Left cardiac atrium (tissue), 4 donors: ENCODE measurements at places on chromosomes 5 and 9. TPM values are rescaled to one million over a fixed set of nuclear protein-coding genes. Genes with fewer than 3 reads are reported as not detected.

- DNase-seq = no peak
Observed at GRCh38 chr5:160352308-160352707, 18.1 kb downstream of the C1QTNF2 start.

DNA sequence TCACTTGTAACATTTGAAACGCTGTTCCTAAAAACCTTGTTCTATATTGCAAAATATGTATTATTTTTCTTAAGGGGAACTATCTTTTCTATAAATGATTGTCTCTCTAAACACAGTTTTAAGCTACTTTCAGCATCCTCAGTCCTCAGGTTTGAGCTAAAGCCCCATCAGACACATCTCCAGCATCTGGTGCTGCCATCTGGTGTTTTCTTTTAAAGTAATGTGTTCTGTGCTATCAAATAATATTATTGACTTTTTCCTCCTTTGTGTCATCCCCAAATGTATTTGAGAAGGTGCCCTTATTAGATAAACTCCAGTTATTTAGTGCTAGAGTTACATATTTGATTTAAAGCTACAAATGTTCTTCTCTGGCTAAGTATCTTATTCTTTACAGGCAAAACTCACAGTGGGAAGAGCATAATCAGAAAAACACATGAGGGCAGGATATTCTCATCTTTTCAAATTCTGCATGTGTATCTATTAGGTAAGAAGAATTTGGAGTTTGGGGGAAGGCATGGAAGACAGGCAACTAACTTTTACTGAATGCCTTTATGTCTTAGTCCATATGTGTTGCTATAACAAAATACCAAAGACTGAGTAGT, 27.5 kb downstream of the ZNF474 start:
- no peak for DNase-seq

DNA sequence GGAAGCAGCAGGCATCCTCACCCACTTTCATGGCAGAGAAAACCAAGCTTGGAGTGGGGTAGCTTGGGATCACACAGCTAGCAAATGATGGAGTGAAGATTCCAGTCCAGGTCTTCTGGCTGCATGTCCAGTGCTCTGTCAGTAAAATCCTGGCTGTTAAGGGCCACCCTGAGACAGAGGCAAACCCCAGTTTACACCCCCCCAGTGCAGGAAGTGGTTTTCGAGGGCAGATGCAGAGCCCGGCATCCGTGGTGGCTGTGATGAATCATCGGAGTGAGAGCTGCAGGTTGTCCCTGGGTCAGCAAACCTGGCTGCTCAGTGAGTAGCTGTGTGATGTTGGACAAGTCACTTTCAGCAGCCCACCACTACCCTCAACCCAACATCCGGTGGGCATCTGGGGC, 115.4 kb downstream of the RGS3 start:
- DNase-seq = peak; percentile 63

GRCh38 chr9:137791947-137792346, 85.6 kb upstream of the CACNA1B start:
- DNase-seq = no peak

- no peak for DNase-seq
Observed at GRCh38 chr9:92740009-92740408, 24.6 kb downstream of the BICD2 start.

DNA sequence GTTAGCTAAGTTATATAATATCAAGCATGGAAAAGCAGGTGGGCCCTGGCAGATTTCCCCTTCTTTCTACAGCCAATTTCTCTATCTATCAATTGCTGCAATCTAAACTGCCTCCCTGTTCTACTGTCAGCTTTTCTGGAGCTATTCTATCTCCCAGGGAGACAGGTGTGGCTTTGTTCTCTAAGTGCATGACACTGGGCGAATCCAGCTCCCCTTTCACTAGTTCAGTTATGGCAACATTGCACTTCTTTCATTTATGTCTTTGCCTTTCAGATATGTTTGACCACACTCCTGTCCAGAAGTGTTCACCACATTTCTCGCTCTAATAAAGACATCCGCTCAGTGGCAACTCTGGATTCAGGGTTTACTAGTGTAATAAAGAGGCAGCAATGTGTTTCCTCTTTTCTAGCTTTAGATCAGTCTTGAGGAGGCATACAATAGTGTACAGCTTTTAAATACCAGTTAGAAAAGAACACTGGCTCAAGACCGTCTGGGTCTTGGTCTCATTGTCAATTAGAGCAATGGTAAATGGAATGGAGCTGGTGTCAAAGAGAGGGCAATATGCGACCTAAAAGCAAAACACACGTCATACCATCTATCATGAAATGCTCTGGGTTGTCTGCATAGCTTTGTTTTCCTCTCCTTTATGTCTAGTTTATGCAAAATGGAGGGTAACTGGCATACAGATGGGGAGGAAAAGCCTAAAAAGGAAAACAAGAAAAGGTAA, 197.0 kb downstream of the SLF1 start:
- DNase-seq = no peak

- no peak for DNase-seq
Observed at GRCh38 chr9:105331160-105331559, 86.7 kb downstream of the SLC44A1 start.

GRCh38 chr9:87793292-87793691, 67.4 kb downstream of the CTSL start:
- no peak for DNase-seq

GRCh38 chr9:17719053-17719452, 140.2 kb downstream of the SH3GL2 start:
- DNase-seq = no peak

GRCh38 chr5:74948031-74948546, 81.9 kb upstream of the FAM169A start:
- DNase-seq = no peak

NMUR2 gene
- not detected for total RNA-seq

ADAMTS12 gene
- 3.4 TPM for total RNA-seq

ZNF618 gene
- total RNA-seq = 4.0 TPM

ENTPD2 gene
- 2.2 TPM for total RNA-seq
